ENCODE measurements at places on chromosomes 1 and 21.

DNA sequence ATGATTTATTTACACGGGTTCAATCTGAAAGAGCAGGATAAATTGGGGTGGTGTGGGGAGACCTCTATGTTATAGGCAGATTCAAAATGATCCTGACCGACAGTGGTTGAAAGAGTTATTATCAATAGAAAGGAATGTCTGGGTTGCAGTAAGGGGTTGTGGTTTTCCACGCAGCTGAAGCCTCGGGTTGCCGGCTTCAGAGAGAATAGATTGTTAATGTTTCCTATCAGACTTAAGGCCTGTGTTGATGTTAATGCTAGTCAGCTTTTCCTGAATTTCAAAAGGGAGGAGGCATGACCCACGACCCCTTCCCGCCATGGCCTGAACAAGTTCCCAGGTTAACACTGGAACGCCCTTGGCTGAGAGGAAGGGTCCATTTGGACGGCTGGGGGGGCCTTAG lies 2.2 kb upstream of the UBE2J2 start:
- no peak for DNase-seq

DNA sequence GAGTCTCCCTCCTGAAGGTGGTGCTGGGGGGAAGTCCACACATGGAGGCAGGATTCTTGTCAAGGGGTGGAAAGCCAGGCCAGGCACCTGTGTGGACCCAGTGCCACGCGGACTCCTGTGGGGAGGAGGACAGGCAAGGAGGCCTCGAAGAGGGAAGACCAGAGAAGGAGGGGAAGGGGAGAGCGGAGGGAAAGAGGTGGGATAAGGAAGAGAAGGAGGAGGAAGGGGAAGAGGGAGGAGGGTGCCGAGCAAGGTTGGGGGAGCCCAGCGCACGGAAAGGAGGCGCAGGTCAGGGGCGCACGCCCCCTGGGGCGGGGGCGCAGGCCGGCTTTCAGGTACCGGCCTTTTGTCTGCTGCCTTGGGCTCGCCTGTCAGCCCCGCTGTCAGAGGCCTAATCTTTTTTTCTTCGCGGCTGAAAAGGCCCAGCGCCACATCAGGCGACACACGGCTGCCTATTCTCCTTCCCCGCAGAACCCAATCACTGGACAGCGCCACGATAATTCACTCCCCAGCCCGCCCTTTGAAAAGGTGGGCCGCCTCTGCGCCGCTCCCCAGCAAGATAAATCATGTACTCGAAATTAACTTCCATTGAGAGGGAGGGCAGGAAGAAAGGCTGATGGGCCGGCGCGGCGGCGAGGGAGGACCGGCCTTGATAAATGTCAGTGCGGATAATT lies 42.5 kb downstream of the PRDM16 start:
- DNase-seq = no peak

- no peak for DNase-seq
Observed at GRCh38 chr1:101247404-101248287, 10.8 kb downstream of the S1PR1 start.

GRCh38 chr1:55071477-55071876 lies 32.1 kb downstream of the PCSK9 start:
- DNase-seq = no peak

- no peak for DNase-seq
Observed at GRCh38 chr1:226650236-226650841, 88.7 kb downstream of the ITPKB start.

- DNase-seq = no peak
Observed at GRCh38 chr1:103162360-103162759, 54.0 kb upstream of the COL11A1 start.

- no peak for DNase-seq
Observed at GRCh38 chr1:75725861-75726361, 1.4 kb downstream of the ACADM start.

DNA sequence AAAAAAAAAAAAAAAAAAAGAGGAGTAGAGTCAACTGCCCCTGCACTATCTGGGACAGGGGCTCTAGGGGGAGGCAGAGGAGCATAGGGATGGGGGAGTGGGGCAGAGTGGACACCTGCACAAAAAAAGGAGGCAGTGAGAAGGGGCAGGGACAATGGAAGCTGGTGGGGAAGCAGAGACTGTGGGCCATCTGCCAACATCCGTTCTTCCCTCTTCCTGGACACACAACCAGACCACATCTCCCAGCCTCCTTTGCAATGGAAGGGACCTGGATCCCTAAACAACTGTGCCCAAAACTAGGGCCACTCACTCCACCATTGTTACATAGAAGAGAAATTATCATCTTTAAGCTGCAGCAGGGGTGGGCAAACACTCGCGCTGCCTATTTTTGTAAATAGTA lies 38.4 kb downstream of the NEK2 start:
- DNase-seq = no peak

DNA sequence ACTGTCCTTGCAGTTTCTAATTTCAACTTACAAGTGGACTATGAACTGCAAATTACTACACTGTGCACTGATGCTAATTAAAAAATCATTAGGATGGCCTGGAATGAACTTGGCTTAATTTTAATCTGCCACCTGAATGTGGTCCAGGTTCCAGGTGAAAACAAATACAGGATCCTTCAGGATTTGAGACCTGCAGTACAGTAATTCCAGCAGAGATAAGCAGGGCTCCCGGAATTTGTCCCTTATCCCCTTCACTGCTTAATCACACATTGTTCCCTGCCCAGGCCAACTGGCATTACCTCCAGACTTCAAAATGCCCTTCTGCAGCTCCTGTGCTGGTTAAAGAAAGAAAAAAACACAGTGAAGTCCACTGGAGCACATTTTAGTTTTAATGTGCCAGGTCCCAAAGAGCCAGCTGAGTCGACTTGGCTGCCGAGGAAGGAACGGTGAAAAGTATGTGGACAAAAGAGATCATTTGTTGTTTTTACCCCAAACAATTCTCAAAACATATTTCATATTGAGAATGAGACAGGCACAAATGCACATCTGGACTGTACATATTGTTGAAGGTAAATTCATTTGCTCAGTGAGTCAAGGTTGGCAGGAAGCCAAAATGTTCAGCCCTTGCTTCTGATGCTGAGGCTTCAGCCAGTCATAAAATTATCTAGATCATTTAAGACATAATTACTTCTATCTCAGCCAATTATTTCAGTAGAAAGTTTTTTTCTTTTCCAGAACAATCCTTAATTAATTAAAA lies 28.3 kb downstream of the DEGS1 start:
- DNase-seq = peak; percentile 51

GRCh38 chr1:54814126-54814498 lies 13.0 kb upstream of the TTC22 start:
- no peak for DNase-seq

GRCh38 chr1:92834617-92835016 lies 2.8 kb downstream of the RPL5 start:
- DNase-seq = no peak

- DNase-seq = no peak
Observed at GRCh38 chr21:46532080-46532479, 72.8 kb downstream of the S100B start.

GRCh38 chr1:21834094-21834493 lies 22.0 kb downstream of the LDLRAD2 start:
- no peak for DNase-seq

GRCh38 chr1:93669369-93669768 lies 12.3 kb downstream of the BCAR3 start:
- DNase-seq = no peak

- DNase-seq = no peak
Observed at GRCh38 chr1:77970192-77970591, 8.7 kb downstream of the FUBP1 start.

DNA sequence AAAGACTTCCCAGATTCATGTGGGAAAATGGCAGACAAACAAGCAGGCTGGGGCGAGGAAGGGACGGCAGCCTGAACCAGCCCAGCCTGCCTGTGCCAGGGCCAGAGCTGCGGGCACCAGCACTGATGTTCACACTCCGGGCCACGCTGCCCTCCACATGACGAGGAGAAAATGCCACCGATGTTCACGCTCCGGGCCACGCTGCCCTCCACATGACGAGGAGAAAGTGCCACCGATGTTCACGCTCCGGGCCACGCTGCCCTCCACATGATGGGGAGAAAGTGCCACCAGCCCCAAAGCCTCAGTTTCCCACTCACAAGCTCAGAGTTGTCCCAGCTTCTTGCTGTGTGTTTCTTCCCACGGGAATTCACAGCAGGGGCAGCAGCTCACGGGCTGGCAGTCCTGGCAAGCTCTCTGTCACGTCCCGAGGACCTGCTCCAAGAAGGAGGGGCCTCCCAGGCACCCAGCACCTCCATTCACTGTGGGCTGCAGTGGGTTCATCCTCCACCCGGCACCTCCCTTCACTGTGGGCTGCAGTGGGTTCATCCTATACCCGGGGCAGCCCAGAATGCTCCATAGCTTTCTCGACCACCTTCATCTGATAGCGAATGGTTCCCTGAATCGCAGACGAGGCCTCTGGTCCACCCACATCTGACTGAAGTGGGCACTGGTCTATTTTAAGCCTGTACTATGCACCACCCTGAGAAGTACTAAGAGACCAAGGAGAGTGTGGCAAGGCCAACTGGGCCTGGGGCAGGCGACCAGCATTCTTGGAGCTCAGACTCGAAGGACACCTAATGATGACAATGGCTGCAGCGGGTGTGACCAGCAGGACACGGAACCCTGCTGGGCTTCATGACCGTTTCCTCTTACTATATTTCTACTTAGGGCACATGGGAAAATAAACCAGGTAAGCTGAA lies 108.8 kb downstream of the NPHP4 start:
- no peak for DNase-seq

DNA sequence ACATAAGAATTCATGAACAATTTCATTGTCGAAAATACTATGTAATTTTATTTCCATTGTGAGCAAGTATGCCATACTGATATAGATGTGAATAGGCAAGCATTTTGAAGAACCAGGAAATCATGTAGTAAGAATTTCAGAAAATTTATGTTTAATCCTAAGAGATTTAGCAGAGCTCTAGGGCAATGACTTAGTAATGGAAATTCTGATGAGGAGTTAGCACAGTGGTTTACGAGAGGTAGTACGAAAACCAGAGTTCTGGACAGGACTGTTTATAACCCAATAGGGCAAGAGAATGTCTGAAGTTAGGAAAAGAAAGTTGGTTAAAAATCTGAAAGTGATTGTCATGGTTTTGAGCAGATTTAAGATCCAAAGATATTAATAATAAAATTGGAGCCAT lies 439.6 kb upstream of the DEPDC1 start:
- DNase-seq = no peak

DNA sequence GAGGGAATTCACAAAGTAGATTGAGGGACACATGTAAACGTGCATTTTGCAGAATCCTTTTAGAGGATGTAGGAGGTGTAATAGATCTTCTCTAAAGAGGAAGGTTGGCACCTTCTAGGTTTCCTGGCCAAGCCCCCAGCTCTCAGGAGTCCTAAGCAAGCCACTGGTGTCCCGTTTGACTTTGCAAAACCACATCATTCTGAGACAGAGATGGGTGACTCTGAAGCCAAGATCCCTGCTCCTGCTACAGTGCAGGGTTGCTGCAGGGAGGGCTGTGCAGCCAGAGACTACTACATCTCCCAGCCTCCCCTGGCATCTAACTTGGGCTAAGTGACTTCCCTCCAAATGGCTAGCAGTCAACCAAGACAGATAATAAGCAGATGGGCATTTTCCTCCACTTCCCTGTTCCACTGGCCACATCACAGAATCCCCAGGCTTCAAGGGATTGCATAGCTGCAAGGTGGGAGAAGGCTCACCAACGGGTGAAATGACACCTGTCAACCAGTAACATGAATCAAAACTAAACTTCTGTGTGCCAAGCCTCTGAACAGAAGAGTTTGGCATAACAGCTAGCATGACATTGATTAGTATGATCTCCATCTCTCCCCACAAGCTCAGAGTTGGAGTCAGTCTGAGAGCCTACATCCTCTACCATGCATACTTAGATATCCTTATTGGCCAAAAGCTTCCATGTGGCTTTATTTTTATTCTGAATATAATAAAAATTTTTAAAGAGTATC lies 129.6 kb upstream of the COA6 start:
- DNase-seq = no peak

GRCh38 chr1:47917687-47918086 lies 79.5 kb downstream of the TRABD2B start:
- DNase-seq = no peak

GRCh38 chr1:70083519-70083918 lies 121.9 kb downstream of the LRRC40 start:
- DNase-seq = no peak

DNA sequence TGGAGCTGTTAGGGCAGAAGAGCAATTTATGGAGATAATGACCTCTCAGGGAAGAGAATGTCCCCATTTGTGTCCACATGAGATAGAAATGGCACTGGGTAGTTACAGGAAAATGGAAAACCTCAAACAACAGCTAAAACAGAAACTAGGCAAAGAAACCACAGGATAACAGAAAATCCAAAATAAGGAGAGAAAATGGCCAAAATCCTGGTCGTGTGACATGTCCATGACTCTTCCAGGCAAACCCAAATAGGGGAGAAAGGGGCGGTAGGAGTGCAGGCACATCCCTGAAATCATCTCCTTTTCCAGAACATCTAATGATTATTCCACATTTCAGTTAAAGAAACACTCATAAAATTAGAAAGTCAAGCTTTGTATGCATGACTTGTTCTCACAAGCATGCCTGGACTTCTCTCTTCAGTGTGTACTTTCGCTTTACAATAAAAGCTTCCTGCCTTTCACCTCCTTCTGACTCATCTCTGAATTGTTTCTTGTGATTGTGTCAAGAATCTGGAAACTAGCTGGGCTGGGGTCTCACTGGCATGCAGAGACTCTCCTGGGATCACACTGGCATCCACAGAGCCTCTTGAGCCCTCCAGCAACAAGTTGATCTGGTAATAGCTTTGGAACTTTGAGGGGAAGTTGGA lies 171.4 kb upstream of the ZP4 start:
- DNase-seq = peak; percentile 60

DNA sequence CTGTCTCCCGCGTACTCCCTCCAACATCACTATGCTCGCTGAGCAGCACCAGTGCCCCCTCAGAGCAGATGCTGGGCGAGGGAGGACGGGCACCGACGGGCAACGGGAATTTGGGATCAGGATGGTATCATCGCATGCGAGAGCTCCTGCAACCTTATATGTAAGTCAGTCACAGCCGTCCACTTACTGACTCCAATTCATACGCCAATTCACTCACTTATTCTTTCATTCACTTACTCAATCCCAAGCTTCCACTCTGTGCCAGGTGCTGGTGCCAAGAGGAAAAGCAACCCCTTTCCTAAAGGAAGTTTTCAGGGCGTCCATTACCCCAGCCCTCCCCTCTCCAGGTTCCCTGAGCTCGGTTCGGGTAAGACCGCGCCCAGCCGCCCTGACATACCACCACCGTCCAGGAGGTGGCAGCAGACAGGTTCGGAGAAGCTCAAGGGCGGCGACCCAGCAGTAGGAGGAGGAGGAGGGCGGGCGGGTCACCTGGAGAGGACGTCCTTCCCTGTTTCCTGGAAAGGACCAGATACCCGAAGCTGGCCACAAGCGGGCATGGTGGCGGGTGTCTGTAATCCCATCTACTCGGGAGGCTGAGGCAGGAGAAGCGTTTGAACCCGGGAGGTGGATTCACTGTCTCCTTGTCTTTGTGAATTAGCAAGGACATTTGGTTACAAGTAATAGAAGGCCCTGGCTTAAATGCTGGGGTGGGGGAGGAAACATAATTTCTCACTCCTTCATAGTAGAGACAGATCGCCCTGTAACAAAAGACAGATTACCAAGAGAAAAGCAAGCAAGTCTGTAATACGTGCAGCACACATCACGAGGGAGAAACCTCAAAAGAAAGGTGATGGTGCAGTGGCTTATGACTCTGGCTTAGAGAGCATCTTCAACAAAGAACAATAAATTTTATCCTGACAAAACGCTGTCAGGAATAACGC lies 7.6 kb upstream of the IL22RA1 start:
- peak; percentile 58 for DNase-seq
